WTC11 (cell line): ENCODE measurements at places on chromosomes 12 and 14. TPM values are rescaled to one million over a fixed set of nuclear protein-coding genes. Genes with fewer than 3 reads are reported as not detected.

DNA sequence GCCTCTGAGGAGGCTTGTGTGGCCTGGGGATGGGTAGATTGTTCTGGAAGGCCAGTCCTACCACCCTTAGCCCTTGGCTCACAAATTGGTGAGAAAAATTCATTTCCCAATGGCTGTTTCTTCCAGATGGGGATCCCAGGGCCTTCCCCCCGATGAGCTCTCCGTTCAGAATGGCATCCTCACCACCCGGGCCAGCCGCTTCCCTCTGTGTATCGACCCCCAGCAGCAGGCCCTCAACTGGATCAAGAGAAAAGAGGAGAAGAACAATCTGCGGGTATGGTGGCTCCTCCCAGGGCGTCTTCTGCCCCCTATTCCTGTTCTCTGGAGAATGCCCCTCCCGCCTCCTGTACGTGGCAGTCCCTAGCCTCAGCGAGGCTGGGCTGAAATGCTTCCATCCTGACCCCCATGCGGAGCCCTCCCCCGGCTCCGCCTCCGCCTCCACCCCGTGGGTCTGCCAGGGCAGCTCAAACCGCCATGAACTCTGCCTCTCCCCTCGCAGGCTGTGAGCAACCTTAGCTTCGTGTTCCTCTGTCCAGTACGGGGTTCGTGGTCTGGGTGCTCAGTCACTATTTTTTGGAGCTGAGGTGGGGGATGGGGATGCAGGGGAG, 57.8 kb downstream of the CCDC92 start:
- DNase-seq, result peak; percentile 29

- no peak for DNase-seq
Observed at GRCh38 chr14:22456998-22457594, 131.9 kb downstream of the DAD1 start.

KRT71 gene
- not detected in 3 replicates for total RNA-seq

SERPINA10 gene
- total RNA-seq, result 0.04 TPM in 1 of 3 replicates, not detected in the others

DNA sequence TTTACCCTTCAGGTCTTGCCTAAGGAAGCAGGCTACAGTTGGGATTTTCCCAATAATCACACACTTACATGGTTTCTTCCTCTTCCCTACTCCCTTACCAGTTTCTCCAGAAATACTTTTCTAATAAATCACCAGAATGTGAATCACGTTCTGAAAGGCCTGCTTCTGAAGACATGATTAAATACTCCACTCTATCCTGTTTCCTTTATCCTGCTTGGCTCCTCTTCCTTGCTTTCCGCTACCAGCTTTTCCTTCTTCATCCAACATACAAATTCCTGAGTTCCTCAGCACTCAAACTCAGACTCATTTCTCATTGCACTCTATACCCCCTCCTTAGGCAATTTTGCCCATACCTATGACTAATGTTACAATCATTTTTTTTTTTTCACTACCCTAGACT, 118.3 kb downstream of the MGAT4C start:
- no peak for DNase-seq

- no peak for DNase-seq
Observed at GRCh38 chr14:35331605-35332516, 39.7 kb downstream of the PSMA6 start.

DNA sequence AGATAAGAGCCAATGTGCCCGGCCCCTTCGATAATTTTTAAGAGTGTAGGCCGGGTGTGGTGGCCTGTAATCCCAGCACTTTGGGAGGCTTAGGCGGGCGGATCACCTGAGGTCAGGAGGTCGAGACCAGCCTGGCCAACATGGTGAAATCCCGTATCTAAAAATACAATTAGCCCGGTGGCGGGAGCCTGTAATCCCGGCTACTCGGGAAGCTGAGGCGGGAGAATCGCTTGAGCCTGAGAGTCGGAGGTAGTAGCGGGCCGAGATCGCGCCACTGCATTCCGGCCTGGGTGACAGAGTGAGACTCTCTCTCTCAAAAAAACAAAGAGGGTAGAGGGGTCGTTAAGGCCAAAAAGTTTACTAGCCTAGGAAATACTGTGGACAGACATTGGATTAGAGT, 2.6 kb downstream of the KRAS start:
- peak; percentile 23 for DNase-seq

PRPH gene
- 0.73 to 2.4 TPM (median 1.7 TPM) in 3 replicates for total RNA-seq

RTL1 gene
- total RNA-seq, result 0.05 to 0.07 TPM in 2 of 3 replicates, not detected in the other

GRCh38 chr12:103205906-103206305, 248.4 kb downstream of the ASCL1 start:
- no peak for DNase-seq

GRCh38 chr12:92133795-92134637, 11.6 kb downstream of the BTG1 start:
- no peak for DNase-seq

OR6C65 gene
- total RNA-seq, result not detected in 3 replicates

JAG2 gene
- 10.6 to 12.2 TPM (median 11.8 TPM) in 3 replicates for total RNA-seq

- no peak for DNase-seq
Observed at GRCh38 chr12:126033751-126034150, 968.5 kb downstream of the AACS start.

- no peak for DNase-seq
Observed at GRCh38 chr14:59308673-59309072, 120.2 kb downstream of the DAAM1 start.

DNA sequence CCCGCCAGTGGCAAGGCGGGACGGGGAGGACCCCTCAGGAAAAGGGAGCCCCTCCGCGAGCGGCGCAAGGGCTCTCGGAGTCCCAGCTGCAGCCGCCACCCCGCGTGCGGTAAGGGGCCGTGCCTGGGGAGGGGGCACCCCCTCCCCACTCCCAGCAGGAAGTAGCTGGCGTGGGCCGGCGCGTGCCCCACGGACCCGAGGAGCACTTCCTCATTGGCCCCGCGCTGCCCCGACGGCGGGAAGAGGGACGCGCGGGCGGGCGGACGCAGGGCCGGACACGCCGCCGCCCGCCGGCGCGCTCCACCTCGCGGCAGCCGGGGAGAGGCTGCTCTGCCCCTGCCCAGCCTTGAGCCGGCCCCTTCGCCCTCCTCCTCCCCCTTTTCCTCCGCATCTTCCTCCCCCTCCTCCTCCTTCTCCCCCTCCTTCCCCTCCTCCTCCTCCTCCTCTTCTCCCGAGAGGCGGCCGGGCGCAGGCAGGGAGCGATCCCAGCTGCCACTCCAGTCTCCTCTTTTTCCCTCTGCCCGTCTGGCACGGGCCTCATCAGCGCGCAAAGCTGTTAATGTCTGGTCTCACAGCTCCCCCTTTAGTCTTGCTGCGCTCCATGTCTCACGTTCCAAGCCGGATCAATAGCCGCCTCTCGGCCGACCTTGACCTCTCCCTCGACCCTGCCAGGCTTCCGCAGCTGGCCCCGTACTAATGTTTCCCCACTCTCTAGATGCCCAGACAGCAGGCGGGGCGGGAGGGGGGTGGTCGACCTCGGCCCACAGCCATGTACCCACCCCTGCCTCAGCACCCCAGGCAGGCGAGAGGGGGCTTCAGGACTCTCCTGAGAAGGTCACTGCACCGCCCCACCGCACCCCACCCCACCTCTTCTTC, 2.6 kb upstream of the BCL11B start:
- peak; percentile 93 for DNase-seq

WNT1 gene
- not detected in 3 replicates for total RNA-seq

SOAT2 gene
- total RNA-seq, result not detected in 3 replicates

DNA sequence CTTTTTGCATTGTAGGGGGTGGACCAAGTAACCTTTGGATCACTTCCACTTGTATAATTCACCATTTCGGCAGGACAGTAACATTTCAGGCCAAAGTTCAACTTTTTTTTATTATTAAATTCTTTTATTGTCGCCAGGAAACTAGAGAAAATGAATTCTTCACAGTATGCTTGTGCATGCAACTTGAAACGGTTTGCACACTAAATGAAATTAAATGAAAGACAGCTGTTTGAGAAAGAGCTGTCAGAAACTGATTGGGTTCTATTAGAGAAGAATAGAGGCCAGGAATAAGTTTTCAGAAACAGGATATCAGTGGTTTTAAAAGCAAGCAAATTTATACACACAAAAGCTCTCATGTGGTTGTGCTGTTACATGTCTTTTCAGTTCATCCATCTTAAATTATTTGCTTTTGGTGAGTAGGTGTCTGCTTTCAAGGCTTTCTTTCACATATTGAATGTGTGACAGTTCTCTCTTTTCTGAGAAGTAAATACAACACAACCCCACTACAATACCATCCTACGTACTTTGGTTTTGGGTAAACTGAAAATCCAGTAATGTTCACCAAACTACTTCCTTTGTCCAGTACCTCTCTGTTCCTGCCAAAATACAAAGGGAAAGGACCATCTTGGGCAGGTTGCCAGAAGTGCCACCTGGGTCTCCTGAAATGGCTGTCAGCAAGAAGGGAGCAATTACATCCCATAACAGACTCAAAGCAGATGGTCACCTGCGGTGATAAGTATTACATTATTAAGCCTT, 291.7 kb downstream of the RAD51B start:
- DNase-seq, result no peak

DNA sequence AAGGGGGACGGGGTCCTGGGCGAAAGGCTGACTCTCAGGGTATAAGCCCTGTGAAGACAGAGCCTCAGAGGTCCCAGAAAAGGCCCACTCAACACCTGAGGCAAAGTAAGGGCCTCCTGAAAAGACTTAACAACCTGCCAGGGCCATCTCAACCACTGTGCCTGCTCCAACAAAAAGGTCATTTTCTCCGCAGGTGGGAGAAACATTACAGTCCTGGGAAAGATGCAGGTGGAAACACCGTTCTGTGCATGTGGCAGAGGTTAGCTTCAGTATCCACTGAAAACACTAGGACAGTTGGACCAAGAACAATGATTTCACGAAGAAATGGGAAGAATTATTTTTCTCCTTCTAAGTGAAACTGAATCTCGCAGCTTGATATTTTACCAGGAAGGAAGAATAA, 50.9 kb downstream of the CCDC88C start:
- DNase-seq, result no peak

KRT83 gene
- not detected in 3 replicates for total RNA-seq

- DNase-seq, result peak; percentile 88
Observed at GRCh38 chr14:20681348-20682126, 2.8 kb upstream of the RNASE4 start.

DNA sequence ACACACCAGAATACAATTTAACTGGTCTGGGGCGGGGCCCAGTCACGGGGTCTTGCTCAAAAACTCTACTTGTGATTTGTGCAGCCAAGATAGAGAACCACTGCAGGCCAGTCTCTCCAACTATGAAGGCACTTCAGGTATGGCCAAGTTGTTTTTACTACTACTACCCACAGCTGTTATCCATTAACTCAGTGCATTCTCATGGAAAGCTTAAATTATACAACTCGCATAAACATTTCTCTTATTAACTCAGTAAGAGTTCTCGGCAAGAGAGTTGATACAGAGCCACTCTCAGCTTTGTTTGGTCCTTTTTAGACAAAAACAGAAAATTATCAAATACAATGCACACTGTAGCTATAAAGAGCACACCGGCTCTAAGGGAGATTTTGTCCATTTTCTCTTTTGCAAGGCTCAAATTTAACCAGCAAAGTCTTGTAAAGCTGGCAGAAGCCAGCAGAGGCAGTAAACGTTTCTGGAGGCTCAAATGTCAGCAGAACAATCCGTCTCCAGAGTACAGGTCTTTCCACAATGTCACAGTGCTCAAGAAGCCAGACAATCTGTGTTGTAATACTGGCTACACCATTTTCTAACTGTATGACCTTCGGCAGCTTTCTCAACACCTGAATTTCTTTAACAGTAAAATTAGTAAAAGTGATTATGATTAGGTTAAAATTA, 85.9 kb downstream of the PTGER2 start:
- no peak for DNase-seq

DNA sequence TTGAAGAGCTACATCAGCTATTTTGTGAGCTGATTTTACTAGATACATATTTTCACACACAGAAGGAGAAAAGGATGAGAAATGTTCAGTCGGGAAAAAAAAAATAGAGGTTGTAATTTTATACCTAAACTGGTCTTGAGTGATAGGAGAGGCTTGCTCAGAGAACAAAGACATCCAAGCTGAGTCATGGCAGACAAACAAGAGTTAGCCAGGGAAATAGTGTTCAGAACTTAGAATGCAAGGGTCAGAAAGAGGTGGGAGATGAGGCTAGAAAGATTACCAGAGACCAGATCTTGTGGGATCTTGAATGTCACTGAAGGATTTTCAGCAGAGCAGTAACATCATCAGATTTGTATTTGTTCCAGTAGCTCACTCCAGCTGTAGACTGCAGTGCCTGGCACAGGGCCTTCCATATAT, 121.9 kb upstream of the ATF1 start:
- DNase-seq, result no peak

ARHGEF40 gene
- 58.6 to 74.2 TPM (median 58.8 TPM) in 3 replicates for total RNA-seq

DNA sequence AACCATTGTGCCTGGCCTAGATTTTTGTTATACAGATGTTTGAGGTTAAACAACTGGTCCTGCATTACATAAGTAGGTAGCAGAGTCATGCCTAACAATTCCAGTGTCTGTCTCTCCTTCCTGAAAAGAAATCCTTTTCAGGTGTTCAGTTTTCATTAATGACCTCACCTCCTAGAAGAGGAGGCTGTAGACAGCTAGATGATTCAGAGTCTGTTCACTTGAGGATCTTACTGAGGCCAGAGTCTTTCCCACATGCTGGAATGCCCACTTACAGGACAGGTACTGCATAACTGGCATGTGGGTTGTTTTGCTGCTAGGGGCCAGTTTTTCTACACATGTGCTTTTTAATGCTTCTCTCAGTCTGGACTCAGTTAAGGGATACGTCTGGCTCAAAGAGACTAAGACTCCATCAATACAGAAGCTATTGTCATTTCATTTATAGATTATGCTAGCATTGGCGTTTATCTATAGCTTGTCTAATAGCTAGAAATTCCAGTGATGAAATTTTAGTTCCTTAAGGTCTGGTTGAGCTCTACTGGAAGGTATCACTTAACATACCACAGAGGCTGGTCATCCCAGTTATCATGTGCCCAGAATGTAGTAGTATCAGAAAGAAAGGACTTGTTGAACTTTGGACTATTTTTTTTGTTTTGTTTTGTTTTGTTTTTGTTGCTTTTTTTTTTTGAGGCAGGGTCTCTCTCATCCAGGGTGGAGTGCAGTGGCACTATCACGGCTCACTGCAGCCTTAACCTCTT, 206.4 kb downstream of the ERC1 start:
- no peak for DNase-seq

DNA sequence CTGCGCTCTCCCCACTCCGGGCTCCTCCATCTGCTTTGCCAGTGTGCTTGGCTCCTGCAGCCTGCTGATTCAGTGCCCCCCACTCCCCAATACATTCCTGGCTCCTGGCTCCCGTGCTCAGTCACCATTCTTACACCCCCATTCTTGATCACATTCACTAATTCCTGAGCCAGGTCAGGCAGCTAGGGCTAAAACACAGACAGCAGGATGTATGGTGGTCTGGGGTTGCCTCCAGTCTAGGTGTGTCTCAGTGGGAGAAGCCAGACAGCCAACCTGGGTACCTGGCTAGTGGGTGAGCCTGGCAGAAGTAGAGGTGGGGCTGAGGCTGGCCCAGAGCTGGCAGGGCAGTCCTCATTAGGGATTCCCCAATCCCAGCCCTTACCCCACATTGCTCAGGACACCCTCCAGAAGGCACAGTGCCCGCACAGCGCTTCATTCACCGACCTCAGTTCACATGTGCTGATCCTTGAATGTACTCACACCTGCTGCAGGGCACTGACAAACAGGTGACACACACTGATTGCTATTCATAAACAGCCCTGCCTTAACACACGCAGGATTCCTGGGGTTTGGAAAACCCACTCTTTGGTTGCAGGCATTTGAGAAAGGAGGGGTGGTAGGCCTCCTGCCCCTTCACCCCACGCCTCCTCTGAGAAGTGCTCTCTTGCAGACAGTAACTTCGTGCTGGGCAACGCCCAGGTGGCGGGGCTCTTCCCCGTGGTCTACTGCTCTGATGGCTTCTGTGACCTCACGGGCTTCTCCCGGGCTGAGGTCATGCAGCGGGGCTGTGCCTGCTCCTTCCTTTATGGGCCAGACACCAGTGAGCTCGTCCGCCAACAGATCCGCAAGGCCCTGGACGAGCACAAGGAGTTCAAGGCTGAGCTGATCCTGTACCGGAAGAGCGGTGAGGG, 1.7 kb downstream of the KCNH3 start:
- no peak for DNase-seq

- DNase-seq, result no peak
Observed at GRCh38 chr14:38999949-39000348, 103.1 kb downstream of the SEC23A start.
